ENCODE measurements at places on chromosomes 1 and 21.

- DNase-seq: no peak
Observed at GRCh38 chr1:150843474-150843873, 32.9 kb downstream of the ARNT start.

DNA sequence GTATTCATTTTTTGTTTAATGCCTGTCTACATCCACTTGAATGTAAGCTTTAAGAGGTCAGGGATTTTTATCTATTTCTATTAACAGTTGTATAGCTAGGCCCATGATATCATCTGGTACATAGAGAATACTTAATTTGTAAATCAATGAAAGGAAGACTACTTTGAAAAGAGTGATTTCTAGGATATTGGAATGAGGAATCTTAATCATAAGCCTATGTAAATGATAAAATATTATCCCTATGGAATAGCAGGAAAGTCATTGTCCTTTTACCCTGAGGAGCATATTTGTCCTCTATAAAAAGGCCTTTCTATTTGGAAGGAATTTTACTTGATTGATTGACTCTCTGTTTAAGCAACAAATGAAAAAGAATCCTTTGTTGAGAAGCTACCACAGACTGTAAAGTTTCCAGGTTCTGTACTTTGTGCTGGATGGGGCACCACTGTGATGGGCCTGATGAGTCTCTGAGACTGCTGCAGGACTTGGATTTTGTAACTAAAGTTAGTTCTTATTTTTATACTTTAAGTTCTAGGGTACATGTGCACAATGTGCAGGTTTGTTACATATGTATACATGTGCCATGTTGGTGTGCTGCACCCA, 53.8 kb downstream of the MAST2 start:
- no peak for DNase-seq

GRCh38 chr1:216521477-216521876, 98.2 kb upstream of the USH2A start:
- DNase-seq: no peak

DNA sequence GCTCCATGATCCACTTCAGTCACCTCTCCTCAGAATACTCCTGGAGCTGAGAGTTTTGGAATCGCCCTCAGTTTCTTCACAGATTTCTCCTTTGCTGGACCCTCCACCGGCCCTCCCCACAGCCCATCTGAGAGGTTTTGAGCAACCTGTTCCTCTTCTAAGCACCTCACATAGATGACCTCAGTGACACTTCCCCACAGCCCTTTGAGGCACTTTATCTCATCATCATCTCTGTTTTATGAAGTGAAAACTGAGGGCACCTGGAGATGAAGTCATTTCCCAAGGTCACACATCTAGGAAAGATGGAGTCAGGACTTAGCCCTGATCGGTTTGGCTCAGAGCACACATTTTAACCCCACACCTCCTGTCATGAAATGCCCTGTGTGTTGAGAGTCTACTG, 76.8 kb upstream of the ZNF281 start:
- DNase-seq: no peak

GRCh38 chr1:173240609-173241008, 33.5 kb upstream of the TNFSF4 start:
- no peak for DNase-seq

- no peak for DNase-seq
Observed at GRCh38 chr1:19979494-19979977, at the start of gene PLA2G2A. Gene PLA2G2A (minus strand): TSS chr1:19979618. CDS start chr1:19978773, 845 bp downstream.

DNA sequence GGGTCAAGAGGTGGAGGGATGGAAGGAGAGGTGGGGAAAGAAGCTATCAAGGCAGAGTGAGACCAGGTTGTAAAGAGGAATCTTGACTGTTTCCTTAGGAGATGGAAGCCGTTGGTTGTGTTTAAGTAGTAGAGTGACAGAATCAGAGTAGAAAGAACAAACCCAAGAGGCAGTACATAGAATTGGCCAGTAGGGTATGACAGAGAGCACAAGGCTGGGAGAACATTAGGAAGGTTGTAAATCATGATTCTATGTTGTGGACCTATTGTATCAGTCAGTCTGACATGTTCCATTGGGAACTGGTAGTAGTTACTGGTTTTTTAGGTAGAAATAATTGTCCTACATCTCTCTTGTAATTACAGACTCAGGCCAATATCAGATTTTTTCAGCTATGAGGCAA, 486.9 kb upstream of the USP24 start:
- DNase-seq: no peak

GRCh38 chr1:155962599-155963211, 15.6 kb downstream of the ARHGEF2 start:
- DNase-seq: no peak

DNA sequence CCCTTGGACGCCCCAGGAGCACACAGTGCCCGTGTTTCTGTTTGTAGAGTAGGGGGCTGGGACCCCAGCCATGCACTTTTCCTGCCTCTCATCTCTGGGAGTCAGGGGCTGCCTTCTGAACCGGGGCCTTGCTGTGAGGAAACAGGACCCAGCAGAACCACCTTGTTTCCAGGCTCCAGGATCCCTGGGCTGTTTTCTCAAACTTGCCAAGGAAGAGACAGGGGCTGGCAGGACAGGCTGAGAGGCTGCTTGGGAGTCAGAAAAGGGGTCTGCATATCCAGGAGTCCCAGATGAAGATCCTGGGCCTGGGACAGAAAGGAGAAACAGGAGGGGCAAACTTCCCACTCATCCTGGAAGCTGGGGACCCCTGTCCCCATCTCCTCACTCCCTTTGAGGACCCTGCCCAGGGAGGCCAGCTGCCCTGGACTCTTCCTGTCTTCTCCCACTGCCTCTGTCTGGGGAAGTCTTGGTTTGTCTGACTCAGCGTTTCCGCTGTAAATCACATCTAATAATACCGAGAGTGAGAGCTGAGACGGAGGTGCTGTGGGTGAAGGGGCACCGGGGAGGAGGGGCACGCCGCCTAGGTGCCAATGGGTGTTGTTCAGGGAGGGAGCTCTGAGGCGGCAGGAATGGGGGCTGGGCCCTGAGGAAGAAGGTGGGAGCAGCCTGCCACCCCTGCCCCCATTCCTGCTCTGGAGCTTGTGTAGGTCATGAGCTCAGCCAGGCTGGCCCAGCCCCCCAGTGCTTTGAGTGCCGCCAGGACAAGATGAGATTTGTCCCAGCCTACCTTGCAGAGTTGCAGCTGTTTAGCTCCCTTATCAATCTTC, 16.7 kb downstream of the POU3F1 start:
- DNase-seq: no peak

GRCh38 chr1:208044589-208045462, 133.9 kb upstream of the CD34 start:
- DNase-seq: no peak

DNA sequence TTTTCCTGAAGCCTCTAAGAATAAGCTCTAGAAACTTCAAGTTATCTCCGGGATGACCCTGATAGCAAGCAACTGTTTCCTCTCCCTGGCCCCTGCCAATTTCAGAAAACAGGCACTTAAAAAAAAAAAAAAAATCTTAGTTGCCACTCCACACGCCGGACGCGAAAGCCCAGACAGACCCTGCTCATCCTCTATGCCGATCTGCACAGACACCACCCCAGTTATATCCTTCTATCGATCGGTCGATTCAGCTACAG, 1.7 kb downstream of the ANP32E start:
- no peak for DNase-seq

GRCh38 chr1:110976089-110976488, 12.4 kb upstream of the LRIF1 start:
- no peak for DNase-seq

- no peak for DNase-seq
Observed at GRCh38 chr1:178192686-178193085, 98.8 kb downstream of the RASAL2 start.

DNA sequence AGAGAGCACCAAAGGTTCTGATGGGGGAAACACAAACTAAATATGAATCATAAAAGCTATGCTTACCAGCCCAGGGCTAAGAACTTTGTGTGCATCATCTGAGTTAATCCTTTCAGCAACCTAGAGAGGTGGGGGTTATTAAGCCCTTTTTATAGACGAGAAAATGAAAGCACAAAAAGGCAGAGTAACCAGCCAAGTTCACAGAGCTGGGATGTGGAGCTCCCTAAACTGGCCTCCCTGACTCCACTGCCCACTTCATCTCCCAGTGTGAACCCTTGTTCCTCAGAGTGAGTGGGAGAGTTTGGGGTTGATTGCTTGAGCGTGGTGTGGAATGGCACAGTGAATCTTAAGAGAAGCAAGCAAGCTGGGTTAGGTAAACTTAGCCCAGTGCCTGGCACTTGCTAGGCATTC, 10.8 kb upstream of the BCAR3 start:
- no peak for DNase-seq

GRCh38 chr1:58921342-58921741, 137.5 kb upstream of the JUN start:
- DNase-seq: no peak

DNA sequence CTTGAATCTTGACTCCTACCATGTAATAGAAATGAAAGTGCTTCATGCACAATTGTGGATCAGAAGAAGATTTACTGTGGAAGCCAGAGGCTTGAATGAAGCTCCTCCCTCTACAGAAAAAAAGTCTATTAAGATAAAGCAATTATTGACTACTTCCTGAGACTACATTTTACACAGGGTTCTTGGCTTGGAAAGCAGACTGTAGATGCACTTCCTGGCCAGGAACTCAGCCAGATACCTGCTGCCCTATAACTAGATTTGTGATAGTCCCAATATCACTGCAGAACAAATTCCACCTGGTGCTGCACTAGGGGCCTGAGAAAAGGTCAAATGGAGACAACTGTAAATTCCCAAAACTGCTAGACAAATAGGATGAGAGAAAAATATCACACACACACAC, 96.8 kb upstream of the GUCA2B start:
- DNase-seq: no peak

DNA sequence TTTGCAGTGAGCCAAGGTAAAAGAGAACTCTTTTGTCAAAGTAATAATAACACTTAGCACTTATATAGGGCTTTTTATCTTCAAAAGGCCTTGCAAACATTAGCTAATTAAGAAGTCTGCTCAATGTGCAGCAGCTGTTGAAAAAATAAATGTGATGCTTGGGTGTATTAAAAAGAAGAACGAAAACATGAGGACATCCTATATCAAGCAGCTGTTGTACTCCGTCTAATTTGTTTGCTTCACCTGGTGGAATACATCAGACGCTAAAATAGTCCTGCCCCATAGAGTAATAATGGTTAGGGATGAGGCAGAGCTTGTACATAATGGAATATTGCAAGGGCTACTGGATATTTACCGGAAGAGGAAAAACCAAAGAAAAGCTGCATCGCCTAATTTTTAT, 299.5 kb downstream of the ST6GALNAC3 start:
- DNase-seq: peak; percentile 24

DNA sequence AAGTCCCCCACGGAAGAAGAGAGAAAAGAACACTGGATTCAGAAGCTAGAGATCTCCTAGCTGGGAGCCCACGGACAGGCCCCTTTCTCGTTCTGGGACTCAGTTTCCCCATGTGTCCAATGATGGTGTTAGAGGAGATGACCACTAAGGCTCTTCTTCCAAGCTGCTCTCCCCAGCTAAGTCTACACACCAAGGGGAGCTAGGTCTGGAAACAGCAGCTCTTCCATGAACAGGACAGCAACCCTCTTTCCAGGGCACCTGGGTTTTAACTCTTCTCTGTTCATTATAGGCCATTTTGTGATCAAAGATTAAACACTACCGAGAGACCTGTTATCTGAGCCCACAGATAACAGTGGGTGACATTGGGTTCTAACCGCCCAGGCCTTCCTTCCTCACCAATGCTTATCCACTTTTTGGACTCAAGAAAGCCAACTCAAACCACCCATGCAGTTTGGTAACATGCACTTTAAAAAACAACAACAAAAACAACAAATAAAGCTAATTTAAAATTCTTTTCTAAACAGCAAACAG, 85.9 kb downstream of the MRPL37 start:
- DNase-seq: no peak

DNA sequence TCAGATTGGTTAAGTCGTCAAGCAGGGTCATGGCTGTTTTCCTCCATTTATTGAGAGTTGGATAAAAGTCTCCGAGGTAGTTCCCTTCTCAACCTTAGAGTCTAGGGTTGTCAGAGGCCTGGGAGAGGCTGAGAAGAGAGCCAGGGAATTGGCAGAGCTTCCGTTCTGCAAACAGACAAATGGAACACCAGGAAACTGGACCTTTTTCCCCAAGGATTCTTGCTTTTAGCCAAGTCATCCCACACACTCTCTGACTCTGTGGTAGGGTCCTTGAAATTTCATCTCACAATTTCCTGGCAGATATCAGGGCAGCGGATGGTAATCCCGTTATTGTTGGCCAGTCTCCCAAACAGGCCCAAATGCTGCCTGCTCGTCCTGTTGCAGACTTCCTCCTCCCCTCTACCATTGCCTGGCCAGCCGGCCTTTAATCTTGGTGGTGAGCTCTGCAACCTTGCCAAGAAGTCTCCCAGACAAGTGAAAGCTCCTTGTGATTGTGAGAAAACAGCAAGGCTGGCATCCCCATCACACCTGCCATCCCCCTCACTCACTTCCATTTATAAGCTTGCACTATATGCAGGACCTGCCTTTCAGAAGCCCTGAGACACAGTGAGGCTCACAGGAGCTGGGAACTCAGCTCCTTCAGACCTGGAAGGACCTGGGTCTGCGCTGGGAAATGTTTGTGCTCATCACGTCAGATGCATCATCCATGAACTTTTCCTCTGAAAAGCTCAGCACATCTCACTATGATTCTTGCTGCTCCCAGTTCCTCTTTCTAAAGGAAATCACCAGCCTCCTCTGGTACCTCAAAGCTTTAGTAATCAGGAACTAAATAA, 13.7 kb upstream of the SRP9 start:
- no peak for DNase-seq

DNA sequence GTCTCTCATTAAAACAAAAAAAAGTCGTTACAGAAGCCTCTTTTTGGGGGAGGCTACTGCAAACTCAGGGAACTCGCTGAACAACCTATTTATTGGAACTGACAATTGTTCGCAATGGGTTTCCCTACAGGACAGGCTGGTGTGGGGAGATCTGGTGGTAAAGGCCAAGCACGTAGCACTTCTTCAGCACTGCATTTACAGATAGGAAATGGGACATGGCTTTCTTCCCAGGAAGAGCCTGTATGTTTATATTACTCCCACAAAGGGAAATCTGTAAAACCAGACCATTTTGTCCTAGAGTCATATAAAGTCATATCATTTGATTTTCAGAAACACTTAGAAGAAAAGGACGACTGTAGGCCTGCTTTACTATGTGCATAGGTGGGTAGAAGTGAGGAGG, 38.8 kb upstream of the TBX15 start:
- no peak for DNase-seq

DNA sequence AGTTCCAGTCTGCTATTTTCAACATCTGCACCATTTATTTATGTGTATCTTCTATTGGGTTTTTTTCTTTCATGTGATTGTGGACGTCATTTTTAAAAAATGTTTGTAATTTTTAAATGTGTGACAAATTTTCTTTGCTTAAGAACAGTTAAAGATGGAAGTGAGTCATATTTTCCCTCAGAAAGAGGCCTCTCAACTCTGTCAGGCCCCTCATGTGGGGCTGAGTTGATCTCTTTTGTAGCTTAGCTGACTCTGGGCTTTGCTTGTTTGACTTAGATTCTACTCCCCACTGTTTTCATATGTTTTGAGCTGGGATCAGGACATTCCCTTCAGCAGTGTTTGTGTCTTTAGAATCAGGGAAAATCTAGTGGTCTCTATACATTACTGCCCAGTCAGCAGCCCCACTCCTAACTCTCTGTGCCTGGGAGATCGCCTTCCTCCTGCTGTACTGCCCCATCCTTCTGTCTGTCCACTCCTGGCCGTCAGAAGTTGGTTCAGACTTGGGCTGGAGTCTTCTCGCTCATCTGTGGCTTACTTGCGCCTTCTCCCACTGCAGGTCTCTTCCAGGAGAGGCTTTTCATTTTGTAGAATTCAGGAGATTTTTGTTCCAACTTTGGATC, 137.4 kb downstream of the DYRK1A start:
- no peak for DNase-seq

Data from NCI-H2081 treated with DMSO at 0.1 percent for 48 hours (cell line).